Activated naive CD4-positive, alpha-beta T cell (primary cell): ENCODE measurements at places on chromosomes 7 and 10.

- DNase-seq, result no peak
Observed at GRCh38 chr7:117531595-117532244, 51.9 kb downstream of the CFTR start.

DNA sequence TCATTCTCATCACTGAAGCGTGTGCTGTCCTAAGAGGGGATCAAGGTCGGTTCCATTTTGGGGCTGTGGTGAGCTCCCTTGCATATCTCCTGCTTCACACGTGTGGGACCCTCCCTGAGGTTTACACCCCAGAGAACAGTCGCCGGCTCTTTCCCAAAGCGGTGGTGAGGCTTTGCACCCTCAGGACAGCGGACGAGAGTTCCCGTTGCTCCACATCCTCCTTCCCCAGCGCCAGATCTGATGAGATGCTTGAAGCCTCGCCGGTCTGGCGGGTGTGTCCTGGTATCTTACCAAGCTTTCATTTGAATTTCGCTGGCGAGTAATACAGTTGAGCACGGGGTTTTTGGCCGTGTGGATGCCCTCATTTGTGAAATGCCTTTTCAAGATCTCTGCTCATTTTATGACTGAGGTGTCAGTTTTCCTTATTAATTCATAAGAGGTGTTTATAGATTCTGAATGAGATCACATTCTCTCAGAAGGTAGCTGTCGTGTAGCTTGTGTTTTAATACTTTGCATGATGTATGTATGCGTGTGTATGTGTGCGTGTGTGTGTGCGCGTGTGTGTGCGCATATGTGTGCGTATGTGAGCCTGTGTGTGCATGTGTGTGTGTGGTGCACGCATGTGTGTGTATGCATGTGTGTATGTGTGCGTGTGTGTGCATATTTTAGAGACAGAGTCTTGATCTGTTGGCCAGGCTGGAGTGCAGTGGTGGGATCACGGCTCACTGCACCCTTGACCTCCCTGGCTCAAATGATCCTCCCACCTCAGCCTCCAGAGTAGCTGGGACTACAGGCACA, 30.7 kb downstream of the ELFN1 start:
- no peak for DNase-seq

GRCh38 chr7:8380130-8380529, 53.3 kb upstream of the NXPH1 start:
- DNase-seq, result no peak

GRCh38 chr7:31788445-31788844, 101.4 kb downstream of the PPP1R17 start:
- DNase-seq, result no peak

DNA sequence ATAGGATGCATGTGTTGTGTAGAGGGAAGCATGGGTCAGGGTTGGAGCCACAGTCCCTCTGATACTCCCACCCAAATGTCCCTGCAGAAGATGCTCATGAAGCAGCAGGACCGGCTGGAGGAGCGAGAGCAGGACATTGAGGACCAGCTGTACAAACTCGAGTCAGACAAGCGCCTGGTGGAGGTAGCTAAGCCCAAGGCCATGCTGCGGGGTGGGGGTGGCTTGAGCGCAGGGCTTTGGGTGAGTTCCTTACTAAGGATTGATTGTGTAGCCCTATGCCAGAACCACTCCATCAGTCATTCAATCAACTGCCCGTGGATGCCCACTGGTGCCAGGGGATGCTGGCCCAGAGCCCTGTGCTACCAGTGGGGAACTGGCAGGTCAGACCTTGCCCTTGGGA, 10.3 kb downstream of the TRIM8 start:
- no peak for DNase-seq

GRCh38 chr10:57919864-57920263, 347.8 kb downstream of the IPMK start:
- DNase-seq, result no peak

DNA sequence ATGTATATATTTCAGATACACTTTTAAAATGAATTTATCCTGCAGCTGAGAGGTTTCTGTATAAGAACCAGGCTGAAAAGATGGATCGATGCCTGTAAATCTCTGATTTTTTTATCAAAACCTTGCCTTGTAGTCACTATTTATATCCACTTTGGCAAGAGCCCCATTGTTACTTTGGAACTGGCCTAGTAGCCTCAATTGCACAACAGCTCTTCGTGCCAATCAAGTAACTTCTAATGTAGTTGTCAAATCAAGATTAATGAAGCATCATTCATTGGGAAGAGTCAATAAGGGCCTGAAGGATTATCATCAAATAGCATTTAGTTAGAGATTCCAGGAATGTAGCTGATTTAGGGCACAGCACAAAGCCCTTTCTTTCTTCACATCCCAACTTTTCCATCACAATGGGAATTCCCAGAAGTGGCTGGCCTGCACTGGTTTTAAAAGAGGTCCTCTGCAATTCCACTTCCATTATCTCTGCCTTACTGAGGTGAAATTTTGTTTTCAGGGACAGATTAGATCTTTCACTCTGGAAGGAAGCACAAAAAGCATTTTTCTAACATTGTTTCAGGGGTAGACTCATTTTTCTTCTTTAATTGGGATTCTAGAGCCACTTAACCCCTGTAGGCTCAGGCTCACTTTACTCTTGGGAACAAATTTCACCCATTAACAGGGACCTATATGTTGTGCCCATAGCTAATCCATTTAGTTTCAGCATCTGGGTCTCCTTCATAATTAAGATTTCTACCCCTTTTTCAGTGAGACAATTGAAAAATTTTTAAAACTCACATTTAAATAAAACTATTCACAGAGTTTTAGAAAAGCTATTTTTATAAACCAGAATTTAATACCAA, 97.8 kb downstream of the CALCR start:
- DNase-seq, result no peak

DNA sequence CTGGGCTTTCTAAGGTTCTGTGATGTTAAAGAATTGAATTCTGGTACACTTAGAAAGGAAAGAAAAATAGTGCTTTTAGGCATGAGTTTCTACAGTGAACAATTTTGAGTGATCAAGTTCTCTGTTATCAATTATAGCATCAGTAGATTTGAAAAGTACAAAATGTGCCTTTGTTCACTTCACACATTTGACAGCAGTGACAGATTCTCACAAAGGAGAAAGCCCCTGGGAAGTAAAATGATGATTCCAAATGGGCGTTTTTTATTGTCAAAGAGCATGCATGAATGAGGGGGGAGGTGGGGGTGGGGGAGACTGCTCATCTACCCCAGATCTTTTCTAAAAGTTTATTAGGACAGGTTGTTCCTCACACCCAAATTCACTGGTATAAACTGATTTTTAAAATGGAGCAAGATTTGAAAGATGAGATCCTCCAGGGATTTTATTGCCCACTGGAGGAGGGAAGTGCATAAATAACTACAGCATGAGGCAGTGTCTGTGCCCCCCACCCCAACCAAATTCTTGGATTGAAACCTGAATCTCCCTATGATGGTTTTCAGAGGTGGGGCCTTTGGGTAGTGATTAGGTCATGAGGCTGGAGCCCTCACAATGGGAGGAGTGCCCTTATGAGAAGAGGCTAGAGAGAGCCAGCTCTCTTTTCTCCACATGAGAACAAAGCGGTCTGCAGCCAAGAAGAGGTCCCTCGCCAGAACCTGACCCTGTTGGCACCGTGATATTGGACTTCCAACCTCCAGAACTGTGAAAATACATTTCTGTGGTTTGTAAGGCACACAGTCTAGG, 79.5 kb downstream of the AOAH start:
- no peak for DNase-seq

- no peak for DNase-seq
Observed at GRCh38 chr10:68602434-68602833, 42.3 kb downstream of the TET1 start.

- DNase-seq, result no peak
Observed at GRCh38 chr7:3176112-3177000, 124.7 kb upstream of the SDK1 start.

DNA sequence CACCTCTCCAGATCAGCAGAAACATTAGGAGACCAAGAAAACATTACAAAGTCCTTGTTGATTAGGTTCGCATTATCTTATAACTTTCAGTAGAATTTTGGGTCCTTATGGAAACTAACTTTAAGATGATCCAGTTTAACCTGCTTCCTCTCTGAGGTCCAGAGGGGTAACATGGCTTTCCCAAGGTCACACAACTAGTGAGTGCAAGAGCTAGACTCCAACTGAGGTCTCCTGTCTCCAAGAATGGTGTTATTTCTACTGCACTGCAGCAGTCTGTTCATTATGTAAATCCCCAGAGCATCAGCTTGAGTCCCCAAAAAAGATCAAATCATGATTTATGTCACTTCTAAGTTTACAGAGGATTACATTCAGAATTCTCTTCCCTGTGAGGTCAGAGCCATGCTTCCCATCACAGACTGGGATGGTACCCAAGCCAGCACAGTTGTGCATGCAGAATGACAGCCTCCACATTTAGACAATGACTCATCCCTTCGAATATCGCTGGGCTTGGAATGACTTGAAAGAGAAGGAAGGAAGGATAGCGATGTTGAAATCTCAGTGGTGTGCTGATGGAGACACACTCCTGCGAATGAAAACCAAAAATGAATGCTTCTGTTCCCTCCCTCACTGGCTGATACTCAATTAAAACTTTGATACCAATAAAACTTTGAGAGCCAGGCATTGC, 163.1 kb upstream of the PLXNA4 start:
- no peak for DNase-seq

GRCh38 chr7:152202056-152202455, 176.6 kb downstream of the GALNT11 start:
- no peak for DNase-seq

GRCh38 chr7:25059576-25059975, 65.5 kb downstream of the CYCS start:
- DNase-seq, result no peak

DNA sequence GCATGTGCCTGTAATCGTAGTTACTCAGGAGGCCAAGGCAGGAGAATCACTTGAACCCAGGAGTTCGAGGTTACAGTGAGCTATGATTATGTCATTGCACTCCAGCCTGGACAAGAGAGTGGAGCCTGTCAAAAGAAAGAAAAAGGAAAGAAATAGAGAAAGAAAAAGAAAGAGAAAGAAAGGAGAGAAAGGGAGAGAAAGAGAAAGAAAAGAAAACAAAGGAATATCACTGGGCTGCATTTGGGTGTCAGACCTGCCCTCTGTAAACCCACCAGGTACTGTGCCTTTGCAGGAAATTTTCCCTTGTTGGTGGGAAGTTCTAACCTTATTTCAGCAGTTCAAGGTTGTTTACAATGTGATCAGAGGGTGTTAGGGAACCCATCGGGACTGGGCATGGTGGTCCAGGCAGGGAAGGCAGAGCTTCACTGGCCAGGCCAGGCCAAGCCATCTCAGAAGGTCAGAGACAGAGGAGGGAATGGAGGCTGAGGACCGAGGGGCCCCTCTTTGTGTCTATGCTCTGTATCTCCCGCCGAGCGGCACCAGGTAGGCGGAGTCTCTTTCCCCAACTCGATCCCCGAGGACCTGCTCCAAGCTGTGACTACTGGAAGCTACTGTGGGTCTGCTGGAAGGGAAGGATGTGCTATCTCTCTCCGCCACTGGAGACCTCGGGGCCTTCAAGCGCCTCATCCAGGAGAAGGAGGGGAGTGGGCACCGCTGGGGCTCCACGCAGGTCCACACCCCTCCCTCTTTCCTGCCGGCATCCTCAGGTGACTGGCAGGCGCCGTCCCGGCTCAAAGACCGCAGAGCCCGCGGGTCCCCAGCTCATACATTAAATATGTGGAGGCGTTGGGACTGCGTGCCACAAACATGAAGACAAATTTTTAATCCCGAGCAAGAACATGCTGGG, 15.2 kb upstream of the KAZALD1 start:
- DNase-seq, result no peak

- DNase-seq, result no peak
Observed at GRCh38 chr7:33535989-33536388, 369.4 kb upstream of the BMPER start.

DNA sequence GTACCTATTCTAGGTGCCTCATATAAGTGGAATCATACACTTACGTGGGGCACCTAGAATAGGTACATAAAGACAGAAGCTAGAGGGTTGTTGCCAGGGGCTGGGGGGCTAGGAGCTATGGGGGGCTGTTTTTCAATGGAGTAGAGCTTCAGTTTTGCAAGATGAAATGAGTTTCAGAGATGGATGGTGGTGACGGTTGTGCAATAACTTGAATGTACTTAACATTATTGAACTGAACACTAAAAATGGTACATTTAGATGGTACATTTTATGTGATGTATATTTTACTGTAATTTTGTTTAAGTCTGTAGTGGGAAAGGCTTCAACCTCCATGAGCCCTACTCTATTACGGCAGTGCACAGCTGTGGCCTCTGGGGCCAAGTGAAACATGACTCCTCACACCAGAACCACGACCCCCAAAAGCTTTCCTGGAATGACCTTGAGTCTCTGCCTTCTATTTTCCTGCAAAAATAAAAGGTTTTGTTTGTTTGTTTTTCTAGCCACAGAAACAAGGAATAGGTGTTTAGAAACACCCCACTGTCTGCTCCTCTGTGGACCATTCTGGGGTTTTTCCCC, 147.3 kb upstream of the PLXNA4 start:
- DNase-seq, result no peak

- DNase-seq, result no peak
Observed at GRCh38 chr7:15178065-15178464, 275.5 kb upstream of the DGKB start.

GRCh38 chr7:85023066-85023712, 163.7 kb downstream of the SEMA3D start:
- DNase-seq, result no peak

- no peak for DNase-seq
Observed at GRCh38 chr10:45080331-45080730, 79.6 kb downstream of the ZNF22 start.

GRCh38 chr7:19133390-19133789, 11.8 kb downstream of the FERD3L start:
- no peak for DNase-seq
